ENCODE measurements at places on chromosomes 4 and X. TPM values are rescaled to one million over a fixed set of nuclear protein-coding genes. Genes with fewer than 3 reads are reported as not detected.

The ASB9 gene
- 9.4 TPM for total RNA-seq

The POLN gene
- 1.4 TPM for total RNA-seq

The PRRG3 gene
- total RNA-seq: not detected

The NAP1L3 gene
- 0.47 TPM for total RNA-seq

The MAGEB1 gene
- 15.6 TPM for total RNA-seq

The REELD1 gene
- not detected for total RNA-seq

The TMEM31 gene
- not detected for total RNA-seq

The SPANXB1 gene
- not detected for total RNA-seq

The FAM184B gene
- total RNA-seq: 0.02 TPM

The CSTF2 gene
- total RNA-seq: 38.6 TPM

The NPY2R gene
- not detected for total RNA-seq

The PLAC1 gene
- total RNA-seq: 2.7 TPM

The EGFL6 gene
- total RNA-seq: not detected

The SMIM31 gene
- total RNA-seq: not detected

The CENPVL3 gene
- not detected for total RNA-seq

The ADGRL3 gene
- 0.40 TPM for total RNA-seq

The ABCG2 gene
- total RNA-seq: 0.35 TPM

The TRIM2 gene
- 26.0 TPM for total RNA-seq

The WWC2 gene
- 23.7 TPM for total RNA-seq

The VCX3B gene
- not detected for total RNA-seq

The BANK1 gene
- total RNA-seq: 1.1 TPM

The CRMP1 gene
- total RNA-seq: 88.0 TPM

The RTL9 gene
- 1.9 TPM for total RNA-seq

The TASL gene
- not detected for total RNA-seq

The CHIC2 gene
- total RNA-seq: 39.1 TPM

The AREG gene
- not detected for total RNA-seq

The CFAP47 gene
- not detected for total RNA-seq

The APLN gene
- 0.81 TPM for total RNA-seq

The RPS6KA3 gene
- 92.0 TPM for total RNA-seq

The GJB1 gene
- total RNA-seq: 1.1 TPM

The GUCY1A1 gene
- total RNA-seq: not detected

The SPARCL1 gene
- 0.18 TPM for total RNA-seq

The ANK2 gene
- total RNA-seq: 115 TPM

The SHOX gene
- total RNA-seq: not detected

The MAGEA1 gene
- total RNA-seq: not detected

The MAGEA10 gene
- not detected for total RNA-seq

The IL13RA1 gene
- 38.6 TPM for total RNA-seq

The MTMR8 gene
- total RNA-seq: not detected

The CXorf38 gene
- 7.7 TPM for total RNA-seq

The DUSP21 gene
- total RNA-seq: not detected

The MAGT1 gene
- total RNA-seq: 72.2 TPM

The KLB gene
- not detected for total RNA-seq

The ZDHHC15 gene
- 0.67 TPM for total RNA-seq

The TMEM47 gene
- total RNA-seq: 44.9 TPM

The STOX2 gene
- 5.6 TPM for total RNA-seq

The TLR7 gene
- not detected for total RNA-seq

The CLCN4 gene
- total RNA-seq: 17.2 TPM

The RAB40A gene
- total RNA-seq: not detected

The MAOA gene
- 0.47 TPM for total RNA-seq

The LRRC66 gene
- 0.10 TPM for total RNA-seq

The SLC49A3 gene
- total RNA-seq: 0.13 TPM

The TBC1D9 gene
- 27.3 TPM for total RNA-seq
